Pancreas (tissue), 10 donors: ENCODE measurements at places on chromosomes 12 and 14. TPM values are rescaled to one million over a fixed set of nuclear protein-coding genes. Genes with fewer than 3 reads are reported as not detected.

GPR132 gene
- total RNA-seq: 0.51 TPM

DNA sequence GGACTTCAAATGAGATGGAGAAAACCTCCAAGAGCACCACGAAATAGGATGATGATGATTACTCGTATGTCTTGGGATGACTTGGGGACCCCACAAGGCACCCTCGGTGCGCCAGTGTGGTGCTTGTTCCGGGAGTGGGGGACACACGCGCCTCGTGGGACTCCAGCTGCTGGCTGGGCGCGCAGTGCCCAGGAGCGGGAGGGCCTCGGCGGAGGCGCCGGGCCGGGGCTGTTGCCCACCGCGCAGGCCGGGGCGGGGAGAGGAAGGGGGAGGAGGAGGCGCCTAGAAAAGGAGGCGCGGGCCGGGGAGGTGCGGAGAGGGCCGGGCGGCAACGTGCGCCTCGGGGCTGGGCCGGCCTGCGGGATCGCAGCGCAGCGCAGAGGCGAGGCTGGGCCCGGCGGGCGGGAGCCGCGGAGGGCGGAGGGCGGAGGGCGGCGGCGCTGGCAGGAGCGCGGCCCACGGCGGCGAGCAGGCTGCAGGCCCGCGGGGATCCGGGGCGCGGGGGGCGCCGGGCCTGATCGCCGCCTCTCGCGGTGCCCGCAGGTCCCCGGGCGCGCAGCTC, at the start of gene RFLNA:
TSS of gene RFLNA (plus strand) at position 314 of the 562 bp plus-strand sequence. CDS start 337 bp downstream, outside the sequence.
- H3K27ac ChIP-seq: no peak within 1 kb of the TSS
- DNase-seq: no peak
- no peak within 1 kb of the TSS for H3K4me3 ChIP-seq
- no peaks in the 10 kb centered on the region for H3K4me1 ChIP-seq
- H3K36me3 ChIP-seq: no peaks in the 10 kb centered on the region
- no peaks in the 10 kb centered on the region for H3K27me3 ChIP-seq

- peak; percentile 44 for DNase-seq
- H3K4me1 ChIP-seq: no peaks in the 10 kb centered on the region
- no peaks in the 10 kb centered on the region for H3K27me3 ChIP-seq
- H3K4me3 ChIP-seq: peak overlapping the region; percentile 23
- H3K36me3 ChIP-seq: no peaks in the 10 kb centered on the region
Measured at GRCh38 chr14:63203618-63204406, 431 bp upstream of the RHOJ start.

GRCh38 chr14:56522403-56522802, 57.2 kb upstream of the TMEM260 start:
- no peaks in the 10 kb centered on the region for H3K4me1 ChIP-seq
- no peak overlapping the region for H3K4me3 ChIP-seq
- no peaks in the 10 kb centered on the region for H3K36me3 ChIP-seq
- no peak overlapping the region for H3K27ac ChIP-seq
- H3K27me3 ChIP-seq: no peaks in the 10 kb centered on the region

DNA sequence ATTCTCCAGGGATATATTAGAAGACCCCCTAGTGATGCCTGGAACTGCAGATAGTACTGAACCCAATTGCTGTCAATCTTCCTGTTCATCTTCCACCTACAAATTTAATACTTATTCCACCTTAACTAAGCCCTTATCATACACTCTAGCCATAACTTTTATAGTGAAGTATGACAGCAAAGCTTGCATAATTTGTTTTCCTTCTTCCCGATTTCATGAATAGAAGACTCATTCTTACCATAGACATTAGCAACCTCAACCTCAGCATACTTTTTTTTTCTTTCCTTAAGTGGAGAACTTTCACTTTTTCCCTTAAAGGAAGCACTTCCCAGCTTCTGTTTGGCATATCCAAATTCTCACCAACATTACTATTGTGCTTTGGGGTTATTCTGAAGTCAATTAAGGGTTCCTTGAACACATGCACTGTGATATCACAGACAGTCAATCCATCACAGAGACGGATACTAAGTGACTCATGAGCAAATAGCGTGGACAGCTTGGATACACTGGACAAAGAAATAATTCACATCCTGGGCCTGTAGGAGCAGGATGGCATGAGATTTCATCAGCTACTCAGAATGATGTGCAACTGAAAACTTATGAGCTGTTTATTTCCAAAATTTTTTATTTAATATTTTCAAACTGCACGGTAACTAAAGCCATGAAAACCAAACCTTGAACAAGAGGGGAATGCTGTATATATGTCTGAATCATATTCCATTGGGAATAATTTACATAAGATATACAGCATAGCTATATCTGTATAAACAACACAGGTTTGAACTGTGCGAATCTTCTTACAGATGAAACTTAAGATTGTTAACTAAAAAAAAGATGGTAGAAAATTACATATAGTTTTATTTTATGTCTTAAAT, 63.9 kb downstream of the SYT1 start:
- no peak overlapping the region for H3K4me3 ChIP-seq
- no peaks in the 10 kb centered on the region for H3K4me1 ChIP-seq
- no peak overlapping the region for H3K27ac ChIP-seq
- H3K36me3 ChIP-seq: no peaks in the 10 kb centered on the region

DNA sequence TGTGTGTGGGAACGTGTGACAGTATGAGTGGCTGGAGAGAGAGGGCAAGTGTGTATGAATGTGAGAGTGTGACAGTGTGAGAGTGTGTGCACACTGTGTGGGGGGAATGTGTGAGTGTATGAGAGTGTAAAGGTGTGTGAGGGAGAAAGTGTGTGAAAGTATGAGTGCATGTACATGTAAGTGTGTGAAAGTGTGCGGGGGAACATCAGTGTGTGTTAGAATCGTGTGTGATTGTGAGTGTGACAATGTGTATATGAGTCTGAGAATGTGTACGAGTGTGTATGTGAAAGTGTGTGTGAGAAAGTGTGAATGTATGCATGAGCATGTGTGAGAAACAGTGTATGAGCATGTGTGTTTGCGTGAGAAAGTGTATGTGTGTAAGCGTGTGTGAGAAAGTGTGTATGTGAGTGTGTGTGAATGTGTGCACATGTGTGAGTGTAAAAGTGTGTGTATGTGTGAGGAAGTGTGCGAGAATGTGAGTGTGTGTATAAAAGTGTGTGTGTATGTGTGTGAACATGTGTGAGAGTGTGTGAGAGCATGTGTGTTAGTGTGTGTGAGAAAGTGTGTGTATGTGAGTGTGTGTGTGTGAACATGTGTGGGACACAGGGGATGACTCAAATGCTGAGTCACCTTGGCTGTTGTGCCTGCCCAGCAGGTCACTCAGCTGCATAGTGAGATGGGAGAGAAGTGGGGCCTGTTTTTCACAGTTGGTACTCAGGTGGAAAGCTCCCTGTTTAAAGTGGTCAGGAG, 220.5 kb upstream of the TBX3 start:
- no peak for DNase-seq
- H3K27me3 ChIP-seq: peaks cover 4% of the 10 kb centered on the region
- H3K36me3 ChIP-seq: no peaks in the 10 kb centered on the region

DNA sequence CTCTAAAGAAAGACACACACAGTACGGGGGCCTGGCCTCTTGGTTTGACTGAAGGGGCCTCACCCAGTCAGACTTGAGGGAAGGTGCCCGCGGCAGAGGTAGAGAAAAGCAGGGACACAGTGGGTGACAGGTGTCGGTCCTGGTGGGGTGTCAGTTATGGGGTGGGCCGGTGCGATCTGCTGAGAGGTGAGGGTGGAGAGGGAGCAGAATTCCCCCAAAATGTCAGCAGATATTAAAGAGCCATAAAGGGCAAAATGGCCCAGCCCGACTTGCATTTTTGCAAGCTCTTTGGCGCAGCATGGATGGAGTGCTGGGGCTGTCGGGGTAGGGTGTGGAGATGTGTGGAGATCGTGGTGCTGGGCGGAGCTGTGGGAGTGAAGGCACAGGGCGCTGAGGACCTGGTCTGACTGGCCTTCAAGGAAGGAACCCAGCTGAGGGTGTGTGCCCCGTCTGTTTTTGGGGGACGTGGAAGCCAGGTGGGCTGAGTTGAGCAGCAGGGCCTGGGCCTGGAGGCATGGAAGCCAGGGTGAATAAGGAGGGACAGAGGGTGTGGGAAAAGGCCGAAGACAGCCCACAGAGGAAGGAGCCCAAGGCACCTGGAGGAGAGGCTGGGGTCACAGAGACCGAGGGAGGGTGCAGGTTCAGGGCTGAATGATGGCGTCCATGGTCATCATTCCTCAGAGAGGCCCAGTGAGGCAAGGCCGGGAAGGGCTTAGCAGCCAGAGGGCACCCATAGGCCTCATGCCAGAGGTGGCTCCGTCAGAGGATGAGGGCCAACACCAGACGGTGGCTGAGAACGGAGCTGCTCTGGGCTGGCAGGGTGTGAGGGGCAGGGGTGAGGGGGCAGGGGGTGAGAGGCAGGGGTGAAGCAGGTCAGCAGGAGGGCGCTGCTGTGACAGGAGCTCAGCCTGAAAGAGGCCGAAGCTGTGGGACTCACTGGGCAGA, 48.2 kb upstream of the DYNC1H1 start:
- H3K27me3 ChIP-seq: no peaks in the 10 kb centered on the region
- no peak overlapping the region for H3K27ac ChIP-seq
- DNase-seq: no peak

SLCO1B1 gene
- total RNA-seq: not detected

DNA sequence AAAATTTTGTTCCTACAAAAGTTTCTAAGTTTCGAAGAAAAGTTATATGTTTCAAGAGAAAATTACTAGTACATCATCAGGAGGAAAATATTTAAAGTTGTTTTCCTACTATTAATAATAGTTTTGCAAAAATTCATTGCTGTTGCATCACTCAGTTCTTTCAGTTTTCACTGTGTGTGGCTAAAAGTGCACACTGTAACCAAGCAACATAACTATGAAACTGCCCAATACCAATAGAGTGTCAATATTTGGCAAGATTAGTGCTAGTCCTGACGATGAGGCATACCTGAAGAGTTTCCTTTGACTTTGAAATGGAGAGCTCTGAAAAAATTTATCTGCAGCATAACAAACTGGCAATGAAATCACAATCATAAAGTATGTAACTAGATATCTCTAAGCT, 194.3 kb downstream of the CPNE8 start:
- H3K36me3 ChIP-seq: no peaks in the 10 kb centered on the region
- H3K27me3 ChIP-seq: no peaks in the 10 kb centered on the region
- H3K27ac ChIP-seq: no peak overlapping the region
- H3K4me3 ChIP-seq: no peak overlapping the region
- H3K4me1 ChIP-seq: no peaks in the 10 kb centered on the region
- no peak for DNase-seq

GRCh38 chr12:131828671-131829355, 620 bp downstream of the MMP17 start:
- no peak for DNase-seq
- peaks cover 4% of the 10 kb centered on the region for H3K27me3 ChIP-seq
- peak overlapping the region; percentile 15 for H3K4me3 ChIP-seq
- no peaks in the 10 kb centered on the region for H3K36me3 ChIP-seq
- no peak overlapping the region for H3K27ac ChIP-seq

GRCh38 chr12:127640181-127640886, 626.6 kb upstream of the TMEM132C start:
- no peak overlapping the region for H3K27ac ChIP-seq
- no peaks in the 10 kb centered on the region for H3K27me3 ChIP-seq
- no peak for DNase-seq
- no peaks in the 10 kb centered on the region for H3K36me3 ChIP-seq
- H3K4me1 ChIP-seq: no peaks in the 10 kb centered on the region

DNA sequence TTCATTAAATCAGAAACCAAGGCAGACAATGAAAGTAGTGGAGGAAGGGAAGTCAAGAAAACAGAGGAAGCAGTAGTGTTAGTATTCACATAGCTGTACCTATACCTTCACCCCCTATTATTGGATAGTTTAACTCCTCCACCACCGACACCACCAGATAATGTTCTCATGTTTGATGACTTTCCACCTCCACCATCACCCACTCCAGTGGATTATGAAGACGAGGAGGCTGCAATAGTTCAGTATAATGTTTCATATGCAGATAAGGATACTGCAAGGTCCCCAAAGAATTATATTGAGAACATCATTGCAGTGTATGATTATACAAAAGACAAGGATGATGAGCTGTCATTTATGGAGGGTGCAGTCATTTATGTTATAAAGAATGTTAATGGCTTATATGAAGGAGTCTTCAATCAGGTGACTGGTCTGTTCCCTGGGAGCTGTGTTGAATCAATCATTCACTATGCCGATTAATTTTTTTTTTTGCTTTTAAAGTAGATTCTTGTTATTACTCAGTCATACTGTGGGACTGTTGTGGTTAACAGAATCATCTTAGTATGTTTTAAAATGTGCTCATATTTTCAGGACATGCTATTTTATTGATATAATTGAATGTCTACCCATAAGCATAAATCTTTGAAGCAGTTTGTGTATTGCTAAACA, 32.2 kb upstream of the KTN1 start:
- H3K36me3 ChIP-seq: no peaks in the 10 kb centered on the region
- no peak overlapping the region for H3K4me3 ChIP-seq

- H3K27me3 ChIP-seq: no peaks in the 10 kb centered on the region
- H3K27ac ChIP-seq: no peak overlapping the region
- H3K4me1 ChIP-seq: no peaks in the 10 kb centered on the region
- no peak overlapping the region for H3K4me3 ChIP-seq
Measured at GRCh38 chr14:49761839-49762551, 6.0 kb upstream of the KLHDC2 start.

DNA sequence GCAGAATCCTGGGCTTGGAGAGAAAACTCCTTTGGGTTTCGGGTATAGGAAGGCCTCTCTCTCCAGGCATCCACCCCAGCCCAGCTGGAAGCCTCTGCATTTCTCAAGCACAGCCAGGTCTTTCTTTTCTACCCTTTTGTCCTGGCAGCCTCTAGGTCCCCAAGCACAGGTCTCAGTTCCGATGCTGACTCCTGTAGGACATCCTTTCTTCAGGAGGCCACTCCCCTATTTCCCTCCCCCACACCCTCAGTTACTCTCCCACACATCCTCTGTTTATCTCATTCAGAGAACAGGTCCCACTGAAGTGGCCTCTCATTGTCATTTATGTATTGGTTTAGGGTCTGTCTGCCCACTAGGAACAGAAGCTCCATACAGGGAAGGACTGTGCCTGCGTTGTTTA, 352.6 kb downstream of the VRK1 start:
- no peak overlapping the region for H3K27ac ChIP-seq
- no peaks in the 10 kb centered on the region for H3K36me3 ChIP-seq
- no peaks in the 10 kb centered on the region for H3K27me3 ChIP-seq
- no peaks in the 10 kb centered on the region for H3K4me1 ChIP-seq
- no peak overlapping the region for H3K4me3 ChIP-seq
- no peak for DNase-seq

GPR84 gene
- 0.46 TPM for total RNA-seq

DNA sequence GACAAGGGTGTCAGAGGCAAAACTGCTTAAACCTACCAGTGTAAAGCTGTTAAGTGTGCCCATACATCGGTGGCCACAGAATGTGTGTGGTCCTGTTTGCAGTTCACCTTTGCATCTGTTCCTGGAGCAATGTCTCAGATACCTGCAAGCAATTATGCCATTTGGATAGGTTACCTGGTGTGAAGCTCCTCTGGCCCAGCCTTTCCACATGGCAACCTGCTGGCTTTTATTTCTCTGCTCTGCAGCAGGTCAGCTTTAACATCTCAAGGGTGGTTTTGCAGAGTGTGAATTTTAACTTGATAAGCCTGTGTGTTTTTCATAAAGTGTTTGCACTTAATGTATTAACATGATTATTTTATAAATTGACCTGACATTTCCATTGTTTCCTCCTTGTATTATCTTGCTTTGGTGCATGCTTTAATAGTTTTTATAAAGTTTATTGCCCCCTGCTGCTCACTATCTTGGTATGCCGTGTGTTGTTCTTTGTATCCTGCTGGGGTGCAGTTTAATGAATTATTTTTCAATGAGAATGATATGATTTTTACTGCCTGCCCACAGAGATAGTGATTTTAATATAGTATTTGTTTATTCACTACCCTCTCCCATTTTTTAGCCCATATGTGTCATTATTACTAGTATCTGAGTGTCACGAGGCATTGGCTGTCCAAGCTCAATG, 403.8 kb downstream of the NPAS3 start:
- no peaks in the 10 kb centered on the region for H3K36me3 ChIP-seq
- DNase-seq: no peak
- no peaks in the 10 kb centered on the region for H3K27me3 ChIP-seq
- no peak overlapping the region for H3K27ac ChIP-seq

- peak overlapping the region; percentile 88 for H3K27ac ChIP-seq
- no peaks in the 10 kb centered on the region for H3K27me3 ChIP-seq
- H3K4me1 ChIP-seq: peaks cover 12% of the 10 kb centered on the region
Measured at GRCh38 chr14:55107766-55108554, 21.1 kb upstream of the LGALS3 start.
